ENCODE measurements at places on chromosomes 13 and 19.

GRCh38 chr13:23705583-23705982 lies 135.4 kb downstream of the TNFRSF19 start:
- no peak for DNase-seq

DNA sequence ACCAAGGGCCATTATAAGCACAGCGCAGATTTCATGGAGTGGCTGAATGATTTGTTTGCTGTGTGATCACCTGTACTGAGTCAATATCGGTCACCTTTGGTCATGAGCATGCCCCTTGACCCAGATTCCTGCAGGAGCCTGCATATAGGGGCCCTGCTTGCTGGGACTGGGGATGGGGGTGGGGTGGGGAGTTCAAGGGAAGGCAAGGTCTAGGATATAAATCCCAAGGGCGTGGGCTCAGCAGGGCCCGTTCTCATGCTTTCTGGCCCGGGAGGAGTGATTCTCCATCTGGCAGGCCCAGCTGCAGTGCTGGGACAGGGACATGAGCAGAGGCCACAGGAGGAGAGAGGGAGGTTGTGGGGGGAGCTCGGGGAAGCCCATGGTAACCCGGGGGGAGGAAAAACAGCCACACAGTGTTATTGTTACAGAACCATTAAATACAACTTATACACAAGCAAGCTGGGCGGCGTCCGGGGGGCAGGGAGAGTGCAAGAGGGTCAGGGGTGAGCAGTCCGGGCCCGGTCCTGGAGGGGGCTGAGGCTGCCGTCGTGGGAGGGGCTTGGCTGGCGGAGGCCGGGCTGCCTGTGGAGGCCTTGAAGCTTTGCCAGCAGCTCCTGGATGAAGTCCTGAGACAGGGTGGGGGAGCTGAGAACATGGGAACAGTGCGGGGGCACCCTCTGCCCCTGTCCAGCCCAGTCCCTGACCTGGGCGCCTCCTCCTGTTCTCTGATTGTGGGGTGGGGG lies 5.2 kb downstream of the PPP1R14A start:
- peak; percentile 61 for DNase-seq

DNA sequence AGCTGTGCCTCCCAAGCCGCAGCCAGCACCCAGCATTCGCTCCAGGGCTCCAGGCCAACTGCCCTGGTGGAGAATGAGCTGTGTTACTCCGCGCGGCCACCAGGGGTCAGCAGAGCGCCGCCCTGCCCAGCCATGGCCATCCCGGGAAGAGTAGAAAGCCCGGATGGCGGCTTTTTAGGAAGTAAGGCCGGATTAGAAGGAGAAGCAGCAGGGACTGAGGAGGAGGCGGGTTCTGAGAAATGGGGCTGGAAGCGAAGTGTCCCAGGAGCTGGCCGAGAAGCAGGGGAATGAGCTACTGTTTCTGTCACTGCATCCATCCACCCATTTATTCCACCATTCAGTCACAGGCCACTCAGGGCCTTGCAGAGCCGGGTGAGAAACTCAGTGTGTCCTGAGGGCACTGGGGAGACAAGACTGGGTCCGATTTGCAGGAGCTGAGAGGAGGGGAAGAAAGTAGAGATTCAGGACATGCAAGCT lies 6.6 kb upstream of the NPAS1 start:
- no peak for DNase-seq

DNA sequence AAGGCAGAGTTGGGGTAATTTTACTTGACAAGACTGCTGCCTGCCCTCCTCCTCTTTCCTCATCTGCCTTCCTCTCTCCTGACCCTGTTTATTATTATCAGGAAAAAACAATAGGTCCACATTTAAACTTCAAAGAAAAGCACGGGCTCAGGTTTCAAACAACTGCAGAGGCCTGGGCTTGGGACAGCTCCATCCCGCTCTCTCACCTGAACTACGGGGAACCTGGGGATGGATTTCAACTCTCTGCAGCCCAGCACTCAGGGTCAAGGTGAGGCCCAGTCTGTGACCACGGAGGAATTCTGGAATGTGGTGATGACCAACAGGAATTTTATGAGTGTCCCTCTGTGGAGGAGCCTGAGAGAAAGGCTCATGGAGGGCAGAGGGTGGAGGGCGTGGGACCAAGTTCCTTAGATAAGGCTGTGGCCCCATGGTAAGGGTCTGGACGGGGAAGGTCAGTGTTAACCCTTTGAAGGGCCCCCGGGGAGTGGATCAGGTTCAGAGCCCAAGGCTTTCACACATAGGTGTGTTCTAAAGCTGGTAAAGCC lies 220.8 kb upstream of the MAB21L1 start:
- DNase-seq = no peak

- DNase-seq = no peak
These were observed 51.3 kb downstream of the TEX29 start for GRCh38 chr13:111371720-111372119.

DNA sequence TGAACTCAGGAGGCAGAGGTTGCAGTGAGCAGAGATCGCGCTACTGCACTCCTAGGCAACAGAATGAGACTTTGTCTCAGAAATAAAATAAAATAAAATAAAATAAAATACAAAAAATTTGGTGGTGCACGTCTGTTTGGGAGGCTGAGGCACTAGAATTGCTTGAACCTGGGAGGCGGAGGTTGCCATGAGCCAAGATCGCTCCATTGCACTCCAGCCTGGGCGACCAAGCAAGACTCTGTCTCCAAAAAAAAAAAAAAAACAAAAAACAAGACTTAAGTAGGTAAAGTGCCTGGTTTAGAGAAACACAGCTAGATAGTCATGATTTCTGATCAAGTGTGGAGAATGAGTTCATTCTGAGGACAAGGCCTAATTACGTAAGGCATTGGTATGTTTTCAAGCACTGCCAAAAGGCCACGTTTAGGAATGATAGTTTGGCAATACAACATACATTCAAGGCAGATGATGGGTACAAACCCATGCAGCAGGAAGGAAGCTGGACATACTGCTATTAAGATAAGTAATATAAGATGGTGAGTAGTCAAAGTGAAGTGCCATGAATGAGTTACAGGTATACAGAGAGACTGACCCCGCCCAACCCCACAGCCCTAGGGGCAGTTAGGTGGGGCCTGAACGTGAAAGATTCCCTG lies 4.8 kb upstream of the UCHL3 start:
- no peak for DNase-seq

- DNase-seq = no peak
These were observed 24.6 kb downstream of the CCNE1 start for GRCh38 chr19:29836409-29836825.

- no peak for DNase-seq
These were observed 2.9 kb downstream of the DDX49 start for GRCh38 chr19:18922228-18922985.

GRCh38 chr13:42786715-42787114 lies 5.3 kb downstream of the FAM216B start:
- no peak for DNase-seq

- DNase-seq = no peak
These were observed 71.9 kb upstream of the IPO5 start for GRCh38 chr13:97881556-97881955.

- DNase-seq = no peak
These were observed 5.5 kb upstream of the METTL21C start for GRCh38 chr13:102700088-102701031.

- no peak for DNase-seq
These were observed 6.7 kb downstream of the ONECUT3 start for GRCh38 chr19:1760020-1760419.

GRCh38 chr13:24648271-24648670 lies 31.9 kb upstream of the ATP12A start:
- no peak for DNase-seq

GRCh38 chr13:84076280-84076679 lies 194.0 kb upstream of the SLITRK1 start:
- DNase-seq = no peak

- no peak for DNase-seq
These were observed 138.1 kb downstream of the POU4F1 start for GRCh38 chr13:78465250-78465649.

GRCh38 chr13:63367522-63368198 lies 1952.0 kb upstream of the PCDH20 start:
- DNase-seq = no peak

GRCh38 chr13:51562011-51562671 lies 22.1 kb upstream of the WDFY2 start:
- no peak for DNase-seq

- DNase-seq = no peak
These were observed 22.1 kb upstream of the TNFSF14 start for GRCh38 chr19:6692027-6692426.

- DNase-seq = no peak
These were observed 3.9 kb upstream of the KLK15 start for GRCh38 chr19:50837300-50837699.

GRCh38 chr13:40651866-40652587 lies 14.4 kb downstream of the FOXO1 start:
- no peak for DNase-seq

- DNase-seq = no peak
These were observed 8.8 kb upstream of the IGFL4 start for GRCh38 chr19:46049597-46049996.

- DNase-seq = no peak
These were observed 43.4 kb downstream of the MYO9B start for GRCh38 chr19:17118957-17119356.

DNA sequence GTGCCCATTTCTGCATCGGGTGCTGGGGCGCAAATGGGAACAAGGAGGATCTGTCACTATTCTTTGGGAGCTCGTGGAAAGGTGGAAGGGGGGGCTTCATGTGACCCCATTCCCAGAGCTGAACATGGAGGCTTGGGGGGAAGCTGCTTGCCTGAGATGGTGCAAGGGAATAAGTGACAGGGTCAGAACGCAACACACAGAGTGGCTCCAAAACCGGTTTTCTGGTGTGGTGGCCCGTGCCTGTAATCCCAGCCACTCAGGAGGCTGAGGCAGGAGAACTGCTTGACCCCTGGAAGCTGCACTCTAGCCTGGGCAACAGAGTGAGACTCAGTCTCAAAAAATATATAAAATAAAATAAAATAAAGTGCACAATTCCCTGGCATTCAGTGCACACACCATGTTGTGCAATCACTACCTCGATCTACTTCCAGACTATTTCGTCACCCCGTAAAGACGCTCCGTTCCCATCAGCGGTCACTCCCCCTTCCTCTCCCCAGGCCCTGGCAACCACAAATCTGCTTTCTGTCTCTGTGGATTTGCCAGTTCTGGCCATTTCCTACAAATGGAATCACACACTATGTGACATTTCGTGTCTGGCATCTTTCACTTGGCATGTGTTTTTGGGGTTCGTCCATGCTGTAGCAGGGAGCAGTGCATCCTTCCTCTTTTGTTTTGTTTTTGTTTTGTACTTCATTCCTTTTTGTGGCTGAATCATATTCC lies 18.2 kb upstream of the COMP start:
- DNase-seq = no peak

DNA sequence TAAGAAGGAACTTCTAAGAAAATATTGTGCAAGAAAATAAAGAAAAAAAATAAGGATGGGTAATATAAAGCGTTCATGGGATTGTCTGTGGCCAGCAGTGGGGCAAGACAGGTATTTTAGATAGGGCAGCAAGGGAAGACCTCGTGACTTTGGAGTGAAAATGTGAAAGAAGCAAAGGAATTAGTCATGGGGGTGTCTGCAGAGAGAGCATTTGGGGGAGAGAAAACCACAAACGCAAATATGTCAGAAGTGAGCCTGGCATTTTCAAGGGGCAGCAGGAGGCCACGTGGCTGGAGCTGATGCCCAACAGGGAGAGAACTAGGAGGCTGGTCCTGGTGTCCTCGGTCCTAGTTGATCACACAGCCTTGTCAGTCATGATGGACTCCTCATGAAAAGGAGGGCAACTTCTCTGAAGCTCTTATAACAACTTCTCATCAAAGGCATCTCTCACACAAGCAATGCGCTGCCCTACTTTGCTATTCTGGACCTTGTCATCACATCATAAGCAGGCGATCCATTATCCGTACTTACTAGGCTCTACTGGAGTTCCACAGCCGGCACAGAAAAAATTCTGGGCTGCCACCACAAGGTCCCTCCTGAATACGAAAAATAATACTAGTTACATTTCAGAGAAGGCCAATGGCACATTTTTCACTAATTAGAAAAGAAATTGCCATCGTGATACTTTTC lies 31.0 kb downstream of the RUBCNL start:
- no peak for DNase-seq

GRCh38 chr19:45938733-45939319 lies 24.2 kb upstream of the NANOS2 start:
- no peak for DNase-seq

GRCh38 chr19:43950834-43951645 lies at the start of gene ZNF221:
ZNF221 (plus strand) TSS chr19:43951228; CDS start chr19:43962727, 11,499 bp downstream.
- peak; percentile 80 for DNase-seq

DNA sequence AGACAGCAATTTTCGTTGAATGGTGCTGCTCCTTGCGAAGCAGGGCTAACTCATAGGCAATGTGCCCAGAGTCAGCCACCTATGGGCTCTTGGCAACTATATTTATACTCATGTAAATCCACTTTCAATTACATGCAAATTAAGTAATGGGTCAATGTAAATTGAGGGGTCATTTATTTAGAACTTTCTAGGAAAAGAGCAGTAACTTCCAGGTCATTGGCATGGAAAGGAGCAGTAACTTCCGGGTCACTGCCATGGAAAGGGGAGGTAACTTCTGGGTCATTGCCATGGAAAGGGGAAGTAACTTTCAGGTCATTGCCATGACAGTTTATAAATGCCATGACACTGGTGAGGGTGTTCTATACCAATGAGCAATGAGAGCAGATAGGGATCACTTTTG lies 11.6 kb downstream of the KLK4 start:
- no peak for DNase-seq

GRCh38 chr13:59459972-59460371 lies 703.8 kb downstream of the DIAPH3 start:
- no peak for DNase-seq

DNA sequence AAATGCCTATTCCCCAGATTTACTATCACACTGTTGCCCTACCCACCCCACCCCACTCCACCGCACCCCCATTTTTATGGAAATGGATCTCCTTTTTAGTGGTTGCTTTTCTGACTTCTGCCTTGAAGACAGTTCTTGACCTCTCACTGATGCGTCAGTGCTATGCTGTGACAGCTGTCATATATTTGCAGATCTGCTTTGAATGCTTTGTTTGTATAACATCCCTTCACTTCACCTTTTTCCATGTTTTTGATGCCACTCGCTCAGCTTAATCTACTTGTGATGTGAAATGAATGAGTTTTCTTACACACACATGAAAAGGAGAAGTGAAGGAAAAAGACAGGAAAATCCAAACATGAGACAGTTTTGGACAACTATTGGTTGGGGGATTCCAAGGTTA lies 731.0 kb downstream of the SLITRK6 start:
- no peak for DNase-seq

- DNase-seq = no peak
These were observed 58.4 kb downstream of the ZIC5 start for GRCh38 chr13:99913167-99913566.

- DNase-seq = no peak
These were observed 43.1 kb upstream of the STARD13 start for GRCh38 chr13:33328701-33329100.

DNA sequence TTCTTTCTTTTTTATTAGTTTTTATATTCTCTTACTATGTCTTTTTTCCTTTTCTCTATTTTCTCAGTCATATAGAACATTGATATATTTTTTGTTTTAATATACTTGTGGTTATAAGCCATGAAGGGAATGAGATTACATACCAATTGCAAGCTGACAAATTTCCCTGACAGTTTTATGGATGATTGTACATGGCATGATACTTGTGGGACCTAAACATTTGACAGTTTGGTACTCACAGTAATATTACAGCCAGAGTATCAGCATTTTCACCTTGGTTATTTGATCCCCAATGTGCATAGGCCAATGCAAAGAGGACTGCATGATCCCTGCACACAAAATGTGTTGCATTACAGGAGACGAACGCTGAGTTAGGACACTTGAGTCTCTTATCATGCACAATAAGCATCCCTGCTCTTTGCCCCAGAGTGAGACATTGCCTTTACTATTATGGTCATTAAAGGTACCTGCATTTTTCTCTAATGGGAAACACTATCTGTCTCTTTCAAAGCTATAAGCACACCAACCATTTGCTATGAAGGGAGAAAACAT lies 713.4 kb upstream of the PCDH20 start:
- no peak for DNase-seq
